ENCODE measurements at places on chromosomes 12 and 14. TPM values are rescaled to one million over a fixed set of nuclear protein-coding genes. Genes with fewer than 3 reads are reported as not detected.

- no peak for DNase-seq
Observed at GRCh38 chr14:74459289-74459946, 33.4 kb upstream of the SYNDIG1L start.

The CLEC2A gene
- polyA plus RNA-seq, result not detected

GRCh38 chr12:52578469-52578868 lies 4.8 kb upstream of the KRT74 start:
- no peak for DNase-seq

GRCh38 chr14:97056086-97056485 lies 258.9 kb downstream of the VRK1 start:
- DNase-seq, result no peak

- DNase-seq, result no peak
Observed at GRCh38 chr12:124519746-124520145, 47.7 kb downstream of the NCOR2 start.

The IL31 gene
- not detected for polyA plus RNA-seq

GRCh38 chr12:5441497-5442236 lies 9.8 kb downstream of the NTF3 start:
- DNase-seq, result no peak

DNA sequence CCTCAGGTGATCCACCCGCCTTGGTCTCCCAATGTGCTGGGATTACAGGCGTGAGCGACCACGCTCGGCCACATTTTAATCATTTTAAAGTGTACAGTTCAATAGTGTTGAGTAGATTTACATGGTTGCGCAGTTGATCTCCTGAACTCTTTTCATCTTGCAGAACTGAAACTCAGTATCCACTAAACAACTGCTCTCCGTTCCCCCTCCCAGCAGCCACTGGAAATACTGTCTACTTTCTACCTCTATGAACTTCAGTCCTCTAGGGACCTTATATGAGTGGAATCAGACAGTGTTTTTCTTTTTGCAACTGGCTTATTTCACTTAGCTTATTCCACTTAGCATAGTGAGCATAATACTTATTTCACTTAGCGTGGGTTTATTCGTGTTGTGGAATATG lies 53.7 kb downstream of the KCTD10 start:
- DNase-seq, result no peak

The PMCH gene
- polyA plus RNA-seq, result 0.99 TPM

GRCh38 chr14:61296719-61297502 lies 15.8 kb upstream of the TMEM30B start:
- DNase-seq, result peak; percentile 30

- peak; percentile 86 for DNase-seq
Observed at GRCh38 chr14:24398653-24399446, at the start of gene NYNRIN. NYNRIN (plus strand) TSS chr14:24399003; CDS start chr14:24399247, 244 bp downstream.

DNA sequence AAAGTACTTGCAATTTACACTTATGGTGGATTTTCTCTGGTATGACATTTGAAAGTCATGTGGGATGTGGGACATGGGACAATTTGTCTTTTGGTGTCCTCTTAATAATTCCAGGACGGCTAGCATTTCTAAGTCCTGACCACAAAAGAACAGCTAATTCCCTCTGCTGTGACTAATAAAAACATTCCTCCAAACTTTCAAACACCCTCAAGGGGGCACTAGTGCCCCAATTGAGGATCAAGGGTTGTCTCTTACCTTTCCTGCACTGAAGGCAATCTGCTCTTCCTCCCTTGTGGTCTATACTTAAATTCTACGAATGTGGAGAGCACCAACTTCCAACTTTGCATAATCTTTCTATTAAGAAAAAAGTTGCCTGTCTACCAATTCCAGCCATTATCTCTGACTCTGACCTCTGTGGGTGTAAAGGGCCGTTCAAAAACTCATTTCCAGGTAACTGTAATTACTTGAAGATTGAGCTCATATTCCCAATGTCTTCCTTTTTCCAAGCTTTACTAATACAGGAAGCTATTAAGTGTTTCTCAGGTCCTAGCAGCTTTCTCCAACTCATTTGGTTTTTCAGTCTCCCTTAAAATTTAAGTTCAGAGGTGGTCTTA lies 210.2 kb downstream of the PTPRO start:
- DNase-seq, result no peak

DNA sequence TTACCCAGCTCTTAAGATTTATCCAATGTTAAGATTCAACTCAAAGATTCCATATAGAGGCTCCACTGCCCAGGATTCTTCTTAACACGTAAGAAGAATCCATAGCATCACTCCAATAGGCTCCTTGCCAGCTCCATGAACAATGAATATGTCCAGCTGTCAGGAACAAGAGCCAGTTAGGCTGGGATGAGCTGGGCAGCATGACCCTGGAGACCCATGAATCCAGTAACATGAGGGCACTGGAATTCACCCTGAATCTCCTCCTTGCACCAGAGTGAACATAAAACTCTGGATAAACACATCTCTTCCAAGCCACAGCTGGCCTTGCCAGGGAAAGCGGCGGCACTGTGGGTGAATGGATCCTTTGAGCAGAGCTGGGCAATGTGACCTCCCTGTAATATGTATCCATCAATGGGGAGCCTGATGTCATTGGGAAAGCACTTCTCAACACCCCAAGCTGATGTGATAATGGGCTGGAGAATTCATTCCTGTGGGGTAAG lies 24.4 kb upstream of the TC2N start:
- no peak for DNase-seq

DNA sequence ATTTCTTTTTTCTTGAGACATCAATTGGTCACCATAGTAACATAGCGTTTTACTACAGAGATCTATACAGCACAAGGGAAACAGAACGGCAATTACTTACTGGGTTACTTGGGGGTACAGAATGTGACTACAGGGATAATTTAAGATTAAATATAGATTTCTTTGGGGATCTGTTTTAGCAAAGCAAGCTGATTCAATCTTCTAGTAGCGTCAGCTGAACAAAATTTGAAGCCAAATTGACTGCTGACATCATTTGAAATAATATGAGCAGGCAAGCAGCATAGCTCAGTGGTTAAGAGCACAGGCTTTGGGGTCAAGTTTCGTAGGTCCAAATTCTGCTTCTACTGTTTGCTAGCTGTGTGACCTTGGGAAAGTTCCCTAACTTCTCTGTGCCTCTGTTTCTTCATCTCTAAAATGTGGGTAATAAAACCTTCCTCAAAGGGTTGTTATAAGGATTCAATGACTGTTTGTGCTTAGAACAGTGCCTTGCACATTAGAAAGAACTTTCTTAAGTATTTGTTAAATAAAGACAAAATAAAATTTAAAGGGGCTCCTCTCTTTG lies 12.8 kb downstream of the GPR19 start:
- DNase-seq, result no peak

The IFI27L2 gene
- 42.4 TPM for polyA plus RNA-seq
